Activated T-cell treated with anti-CD3 and anti-CD28 coated beads, Interleukin-2, amount 50 U/mL, for 72 hours (primary cell): ENCODE measurements at places on chromosomes 7 and 10.

DNA sequence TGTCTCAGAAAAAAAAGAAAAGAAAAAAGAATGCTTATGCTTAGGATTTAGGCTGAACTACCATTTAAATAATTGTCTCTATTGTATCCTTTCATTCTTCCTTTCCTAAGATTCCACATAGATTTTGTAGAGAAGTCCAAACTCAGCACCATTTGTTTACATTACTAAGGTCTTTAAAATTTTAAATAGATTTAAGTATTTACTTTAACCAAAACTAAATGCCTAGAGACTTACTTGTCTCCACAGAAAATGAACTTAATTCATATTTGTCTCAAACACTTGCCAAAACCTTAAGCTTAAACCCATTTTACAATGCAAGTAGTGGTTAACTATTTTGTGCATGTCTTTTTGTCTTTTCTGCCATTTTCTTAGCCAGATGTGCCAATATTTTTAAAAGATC is 54.1 kb upstream of the ABI1 start:
- DNase-seq: no peak

- no peak for DNase-seq
Observed at GRCh38 chr7:153524070-153524601, 528.1 kb upstream of the DPP6 start.

DNA sequence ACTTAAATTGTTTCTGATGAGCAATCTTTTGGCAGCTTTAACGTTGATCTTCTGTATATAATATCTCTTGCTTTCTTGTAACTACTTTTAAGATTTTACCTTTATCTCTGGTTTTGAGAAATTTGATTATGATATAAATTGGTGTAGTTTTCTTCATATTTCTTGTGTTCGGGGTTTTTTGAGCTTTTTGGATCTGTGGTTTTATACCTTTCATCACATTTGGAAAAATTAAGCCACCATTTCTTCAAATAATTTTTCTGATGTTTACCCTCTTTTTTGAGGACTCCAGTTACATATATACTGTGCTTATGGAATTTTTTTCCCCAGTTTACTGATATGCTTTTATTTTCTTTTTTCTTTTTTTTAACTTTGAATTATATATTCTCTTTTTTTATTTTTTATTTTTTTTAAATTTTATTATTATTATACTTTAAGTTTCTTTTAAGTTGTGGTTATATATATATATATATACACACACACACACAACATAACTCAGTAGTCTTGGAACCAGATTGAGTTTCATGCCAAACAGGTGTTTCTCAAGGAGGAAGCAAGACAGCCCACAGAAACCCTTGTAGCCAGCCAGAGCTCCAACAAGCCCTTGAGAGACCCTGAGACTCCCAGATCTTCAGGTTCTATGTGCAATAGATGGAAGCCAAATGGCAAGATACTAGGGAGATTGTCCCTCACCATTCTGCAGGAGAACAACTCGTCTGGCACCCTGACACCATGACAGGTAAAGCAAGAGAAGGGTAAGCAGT is 27.5 kb upstream of the NME8 start:
- DNase-seq: no peak

DNA sequence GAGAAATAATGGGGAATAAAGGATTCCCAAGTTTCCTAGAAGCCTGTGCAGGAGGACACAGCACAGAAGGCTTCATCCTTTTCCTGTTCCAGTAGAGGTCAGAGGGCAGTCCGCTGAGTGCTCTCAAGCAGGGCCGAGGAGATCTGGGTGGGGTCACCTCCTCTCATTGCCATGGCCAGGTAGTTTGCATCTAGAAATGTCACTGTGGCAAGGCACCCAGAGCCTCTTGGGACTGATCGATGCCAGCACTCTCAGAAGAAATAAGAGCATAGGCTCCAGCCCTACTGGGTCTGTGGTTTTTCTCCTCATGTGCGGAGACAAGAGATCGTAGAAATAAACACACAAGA is 7.9 kb downstream of the NUB1 start:
- DNase-seq: no peak

DNA sequence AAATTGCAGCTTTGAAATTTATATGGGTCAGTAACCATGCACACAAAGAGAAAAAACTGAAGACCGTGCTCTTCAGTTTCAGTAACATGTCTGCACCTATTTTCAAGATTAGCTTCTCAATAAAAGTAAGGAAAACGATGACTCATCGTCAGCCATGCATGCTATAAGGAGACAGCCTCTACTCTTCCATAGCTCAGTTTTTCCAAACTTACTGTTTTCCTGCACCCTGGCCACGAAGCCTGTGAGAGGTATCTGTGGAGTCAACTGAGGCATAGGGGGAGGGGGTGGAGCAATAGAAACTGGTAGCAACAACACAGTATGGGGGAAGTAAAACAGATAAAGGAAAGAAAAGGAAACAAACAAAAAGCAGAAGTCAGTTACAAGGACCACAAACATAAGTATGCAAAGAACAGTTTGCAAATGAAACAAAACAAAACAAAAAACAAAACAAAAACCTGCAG is 58.0 kb downstream of the PDSS1 start:
- DNase-seq: no peak

- no peak for DNase-seq
Observed at GRCh38 chr7:22864855-22865601, 42.4 kb upstream of the TOMM7 start.

- DNase-seq: no peak
Observed at GRCh38 chr7:45000093-45001032, at the start of gene CCM2. CCM2 (plus strand) TSS chr7:45000201; CDS start chr7:45000334, 133 bp downstream.

- no peak for DNase-seq
Observed at GRCh38 chr10:106904209-106904608, 260.3 kb downstream of the SORCS1 start.

DNA sequence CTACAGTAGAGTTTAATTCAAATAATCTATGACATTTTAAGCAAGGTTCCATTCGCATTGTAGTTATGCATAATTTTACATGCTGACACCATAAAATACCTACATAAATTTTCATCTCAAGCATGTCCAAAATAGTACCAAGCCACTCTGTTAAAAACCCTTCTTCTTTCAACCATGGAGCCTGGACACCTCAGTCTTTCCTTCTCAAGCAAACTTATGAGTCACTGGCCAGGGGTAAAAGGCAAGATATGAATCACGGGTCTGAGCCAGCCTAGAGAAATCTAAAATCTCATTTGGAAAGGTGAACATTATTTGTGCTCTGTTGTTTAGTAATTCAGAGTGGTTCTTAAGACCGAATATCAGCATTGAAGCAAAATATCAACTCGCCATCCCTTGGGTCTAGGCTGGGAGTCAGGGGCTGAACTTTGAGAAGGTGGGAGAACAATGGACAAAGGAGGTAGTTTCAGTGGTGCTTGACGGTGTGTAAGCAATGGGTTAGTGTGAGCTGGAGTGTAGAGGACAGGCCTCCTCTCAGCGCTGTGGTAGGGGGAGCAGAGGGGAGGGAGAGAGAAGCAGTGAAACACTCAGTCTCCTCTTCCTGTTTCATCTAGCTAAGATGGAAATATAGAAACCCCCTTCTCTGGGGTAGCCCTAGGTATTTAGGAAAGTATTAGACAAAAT is 19.1 kb upstream of the GPAM start:
- DNase-seq: peak; percentile 8

DNA sequence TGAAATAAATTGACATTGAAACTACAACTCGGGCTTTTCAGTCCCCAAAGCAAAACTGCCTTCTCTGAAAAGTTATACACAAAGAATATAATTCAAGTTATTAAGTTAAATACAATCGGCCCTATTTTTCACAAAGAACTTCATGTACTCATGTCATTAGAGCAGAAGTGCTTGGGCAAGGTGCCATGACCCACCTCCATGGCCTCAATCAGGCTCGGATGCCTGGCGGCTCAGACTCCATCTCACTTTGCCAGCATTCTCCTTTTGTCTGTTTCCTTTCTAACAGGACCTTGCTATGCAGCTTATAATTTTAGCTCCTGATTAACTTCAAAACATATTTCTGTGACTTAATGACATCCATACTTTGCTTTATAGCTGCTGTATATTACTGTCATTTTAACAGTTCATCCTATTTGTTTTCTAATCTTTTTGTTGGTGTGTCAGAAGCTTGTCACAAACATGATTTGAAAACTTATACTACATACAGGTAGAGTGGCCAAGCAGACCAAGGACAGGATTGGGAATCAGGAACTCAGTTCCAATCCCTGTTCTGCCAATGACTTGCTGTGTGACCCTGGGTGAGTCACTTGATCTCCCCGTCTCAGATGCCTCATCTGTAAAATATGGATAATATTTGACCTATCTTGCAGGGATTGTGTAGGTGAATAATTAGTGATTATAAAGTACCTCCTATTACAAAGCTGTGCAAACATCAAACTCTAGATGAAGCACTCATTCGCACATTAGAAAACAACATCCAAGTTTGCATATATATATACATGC is 60.8 kb upstream of the ITGA8 start:
- no peak for DNase-seq

DNA sequence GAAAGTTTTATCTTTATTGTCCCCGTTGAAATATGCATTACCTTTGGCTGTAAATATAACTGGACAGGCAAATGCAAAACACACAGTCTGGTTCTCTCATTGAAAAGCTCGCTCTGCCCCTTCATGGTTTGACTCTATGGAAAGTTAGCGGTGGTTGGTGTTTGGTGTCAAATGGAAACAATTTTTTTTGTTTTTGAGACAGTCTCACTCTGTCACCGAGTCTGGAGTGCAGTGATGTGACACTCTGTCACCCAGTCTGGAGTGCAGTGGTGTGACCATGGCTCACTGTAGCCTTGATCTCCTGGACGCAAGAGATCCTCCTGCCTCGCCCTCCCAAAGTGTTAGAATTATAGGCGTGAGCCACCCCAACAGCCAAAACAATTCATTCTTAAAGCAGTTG is 149.7 kb downstream of the LRRC4 start:
- no peak for DNase-seq

DNA sequence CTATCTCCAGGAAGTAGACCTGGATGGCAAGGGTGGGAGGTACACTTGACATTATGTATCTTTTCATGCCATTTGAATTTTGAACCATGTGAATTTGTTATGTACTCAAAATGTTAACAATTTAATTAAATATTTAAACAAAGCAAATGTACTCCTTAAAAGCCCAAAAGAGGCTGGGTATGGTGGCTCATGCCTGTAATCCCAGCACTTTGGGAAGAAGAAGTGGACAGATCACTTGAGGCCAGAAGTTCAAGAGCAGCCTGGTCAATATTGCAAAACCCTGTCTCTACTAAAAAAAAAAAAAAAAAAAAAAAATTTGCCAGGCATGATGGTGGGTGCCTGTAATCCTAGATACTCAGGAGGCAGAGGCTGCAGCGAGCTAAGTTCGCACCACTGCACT is 136.9 kb upstream of the ASAH2 start:
- DNase-seq: no peak

DNA sequence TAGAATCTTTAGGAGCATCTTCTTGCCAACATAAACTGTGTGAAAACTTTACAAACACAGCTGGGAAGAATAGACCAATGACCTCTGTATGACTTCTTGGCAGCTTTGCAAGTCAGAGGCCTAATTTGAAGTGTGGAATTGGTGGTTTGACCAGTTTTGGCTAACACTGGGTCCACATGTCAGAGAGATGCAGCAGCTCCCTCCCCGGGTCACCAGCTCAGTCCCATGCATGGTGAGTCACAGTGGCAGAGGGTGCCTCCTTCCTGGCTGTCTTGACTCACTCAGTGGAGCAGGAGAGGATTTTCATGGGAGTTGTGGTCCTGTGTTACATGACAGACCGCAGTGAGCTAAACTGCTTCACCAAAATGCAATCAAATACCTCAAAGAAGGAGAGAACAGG is 8.2 kb upstream of the STARD3NL start:
- no peak for DNase-seq

GRCh38 chr7:4775848-4776623 is 613 bp downstream of the AP5Z1 start:
- DNase-seq: peak; percentile 51

GRCh38 chr7:16647435-16647960 is 1.5 kb downstream of the BZW2 start:
- peak; percentile 14 for DNase-seq

- DNase-seq: no peak
Observed at GRCh38 chr10:131647789-131648188, 253.0 kb upstream of the PPP2R2D start.

- DNase-seq: peak; percentile 68
Observed at GRCh38 chr10:100508691-100509150, 10.9 kb downstream of the SEC31B start.

GRCh38 chr10:43203448-43204041 is 63.3 kb downstream of the RASGEF1A start:
- DNase-seq: no peak

DNA sequence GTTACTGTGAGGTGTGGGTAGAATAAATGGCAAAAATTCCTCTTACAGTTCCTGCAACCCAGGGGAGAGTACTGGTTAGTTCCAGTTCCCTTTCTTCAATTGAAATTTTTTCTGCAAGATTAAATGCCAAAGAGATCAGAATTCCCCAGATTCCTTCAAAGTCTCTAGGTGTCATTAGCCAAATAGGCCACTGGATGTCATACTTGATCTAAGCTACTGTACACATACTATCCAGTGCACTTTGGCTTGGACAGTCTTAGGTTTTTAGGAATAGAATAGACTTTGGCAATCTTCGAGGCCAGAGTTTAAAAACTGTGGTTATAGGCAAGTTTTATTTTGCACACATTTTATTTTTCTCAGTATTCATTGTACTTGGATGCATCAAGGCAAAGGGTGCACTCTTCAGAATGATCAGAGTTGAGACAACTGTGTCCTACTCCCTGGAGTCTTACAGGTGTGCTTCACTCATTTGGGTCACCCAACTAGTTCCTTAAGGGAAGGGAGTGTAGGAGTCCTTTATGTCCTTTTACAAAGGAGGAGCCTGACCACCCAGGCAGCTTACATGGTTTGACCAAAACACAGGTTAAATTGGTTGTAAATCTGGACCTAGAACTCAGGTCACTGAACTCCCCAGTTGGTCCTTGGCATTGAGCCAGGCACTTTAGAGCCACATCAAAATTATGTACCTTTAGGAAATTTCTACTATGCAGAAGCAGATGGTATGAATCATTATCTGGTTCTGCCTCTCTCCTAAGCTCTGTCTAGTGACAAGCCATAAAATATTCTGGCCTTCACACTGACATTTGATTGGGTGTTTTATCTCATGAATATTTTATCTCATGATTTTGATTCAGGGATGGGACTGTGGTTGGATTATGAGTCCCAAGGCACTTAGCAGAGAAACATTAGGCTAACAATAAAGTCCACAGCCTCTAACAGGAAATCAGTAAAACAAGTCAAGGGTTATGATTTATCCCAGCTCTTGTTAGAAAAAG is 49.5 kb downstream of the ASAH2B start:
- no peak for DNase-seq

DNA sequence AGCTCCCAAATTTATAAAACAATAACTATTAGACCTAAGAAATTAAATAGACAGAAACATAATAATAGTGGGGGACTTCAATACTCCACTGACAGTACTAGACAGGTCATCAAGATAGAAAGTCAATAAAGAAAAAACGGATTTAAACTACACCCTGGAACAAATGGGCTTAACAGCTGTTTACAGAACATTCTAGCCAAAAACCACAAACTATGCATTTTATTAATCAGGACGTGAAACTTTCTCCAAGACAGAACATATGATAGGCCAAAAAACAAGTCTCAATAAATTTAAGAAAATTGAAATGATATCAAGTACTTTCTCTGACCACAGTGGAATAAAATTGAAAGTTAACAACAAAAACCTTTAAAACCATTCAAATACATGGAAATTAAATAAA is 46.4 kb downstream of the ZNF680 start:
- DNase-seq: no peak
